ENCODE measurements at places on chromosomes 3 and 15. TPM values are rescaled to one million over a fixed set of nuclear protein-coding genes. Genes with fewer than 3 reads are reported as not detected.
A peak's percentile ranks its signal among the peaks of the same experiment; 100 is the strongest.

DNA sequence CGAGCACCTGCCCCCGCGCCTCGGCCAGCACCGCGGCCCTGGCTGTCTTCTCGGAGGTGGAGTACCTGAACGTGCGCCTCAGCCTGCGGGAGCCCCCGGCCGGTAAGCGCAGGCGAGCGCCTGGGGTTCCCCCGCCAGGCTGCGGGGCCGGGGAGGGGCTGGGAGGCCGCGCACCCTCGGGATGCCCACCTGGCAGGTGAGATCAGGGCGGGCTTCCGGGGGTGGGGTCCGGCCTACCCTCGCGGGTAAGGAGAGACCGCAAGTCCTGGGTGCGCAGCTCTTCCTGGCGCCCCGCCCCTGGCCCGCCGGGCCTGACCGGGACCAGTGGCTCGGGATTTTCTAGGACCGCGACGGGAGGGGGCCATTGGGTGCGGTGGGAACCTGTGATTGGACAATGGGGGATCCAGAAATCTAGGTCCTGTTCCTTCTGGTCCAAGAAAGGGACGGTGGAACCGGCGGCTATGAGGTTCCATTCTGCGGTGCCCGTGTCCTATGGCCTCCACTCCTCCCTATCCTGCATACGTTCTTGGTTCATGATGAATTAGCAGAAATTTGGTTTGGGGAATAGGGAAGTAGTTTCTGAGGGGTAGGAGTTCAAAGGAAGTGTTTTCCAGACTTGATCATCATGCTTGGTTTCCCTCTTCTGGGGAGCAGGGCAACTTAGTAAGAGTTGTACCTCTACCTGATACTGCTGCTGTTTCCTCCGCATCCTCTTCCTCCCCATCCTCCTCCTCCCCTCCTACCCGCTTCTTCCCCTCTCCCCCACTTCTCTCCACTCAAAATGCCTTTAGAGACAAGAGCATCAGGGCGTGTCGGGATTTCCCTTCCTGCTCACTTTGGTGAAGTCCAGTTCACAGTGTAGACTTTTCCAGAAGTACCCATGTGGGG lies 808 bp downstream of the ARRDC4 start:
- peaks cover 10% of the 10 kb centered on the region for H3K4me1 ChIP-seq
- H3K27me3 ChIP-seq = peaks cover 11% of the 10 kb centered on the region
- peak overlapping the region; percentile 45 for H3K4me3 ChIP-seq
- DNase-seq = no peak
- no peaks in the 10 kb centered on the region for H3K36me3 ChIP-seq

DNA sequence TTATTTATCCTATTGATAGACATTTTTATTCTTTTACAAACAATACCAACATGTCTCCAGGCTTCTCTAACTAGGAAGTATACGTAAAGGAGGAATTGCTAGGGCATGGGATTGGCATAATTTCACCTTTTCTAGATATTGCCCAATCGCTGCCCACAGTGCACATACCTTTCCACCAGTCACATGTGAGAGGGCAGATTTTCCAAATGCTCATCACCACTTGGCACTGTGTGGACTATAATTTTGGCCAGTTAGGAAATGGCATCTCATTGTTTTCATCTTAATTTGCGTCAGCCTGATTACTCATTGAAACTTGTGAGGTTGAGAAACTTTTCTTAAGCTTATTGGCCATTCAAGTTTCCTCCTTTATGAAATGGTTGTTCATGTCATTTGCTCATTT lies 57.4 kb upstream of the POLR2M start:
- H3K27me3 ChIP-seq = peaks cover 7% of the 10 kb centered on the region
- no peak overlapping the region for H3K27ac ChIP-seq
- H3K4me3 ChIP-seq = no peak overlapping the region

- H3K27me3 ChIP-seq = no peaks in the 10 kb centered on the region
- DNase-seq = no peak
- peak overlapping the region; percentile 60 for H3K27ac ChIP-seq
- no peaks in the 10 kb centered on the region for H3K36me3 ChIP-seq
Observed at GRCh38 chr15:38695249-38696108, 130.9 kb upstream of the RASGRP1 start.

DNA sequence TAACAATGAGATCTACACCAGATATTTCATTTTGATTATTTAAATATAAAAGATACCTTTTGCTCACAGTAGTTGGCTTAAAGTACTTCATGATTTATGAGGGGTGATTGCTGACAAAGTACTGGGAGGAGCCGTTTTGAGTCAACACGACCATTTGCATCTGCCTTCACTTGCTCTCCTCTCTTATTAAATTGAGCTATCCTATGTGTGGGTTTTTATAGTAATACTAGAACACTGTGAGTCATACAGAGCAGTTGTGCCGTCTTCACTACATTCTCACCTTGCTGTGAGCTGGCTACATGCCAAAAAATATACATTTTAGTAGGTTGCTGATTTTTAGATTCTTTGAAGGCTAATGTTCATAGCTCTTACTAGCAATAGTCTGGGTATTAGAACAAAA lies 161.2 kb downstream of the ALCAM start:
- no peaks in the 10 kb centered on the region for H3K27me3 ChIP-seq
- H3K27ac ChIP-seq = no peak overlapping the region
- no peaks in the 10 kb centered on the region for H3K36me3 ChIP-seq
- no peaks in the 10 kb centered on the region for H3K4me1 ChIP-seq
- DNase-seq = no peak

GRCh38 chr15:45790325-45790943 lies 155.6 kb downstream of the SQOR start:
- no peaks in the 10 kb centered on the region for H3K4me1 ChIP-seq
- DNase-seq = no peak
- no peak overlapping the region for H3K27ac ChIP-seq
- H3K27me3 ChIP-seq = peaks cover 7% of the 10 kb centered on the region
- H3K4me3 ChIP-seq = no peak overlapping the region

GRCh38 chr3:69364354-69364753 lies 21.5 kb downstream of the FRMD4B start:
- H3K4me1 ChIP-seq = peaks cover 9% of the 10 kb centered on the region
- H3K27ac ChIP-seq = no peak overlapping the region

GRCh38 chr3:148737104-148737530 lies 39.4 kb downstream of the AGTR1 start:
- no peaks in the 10 kb centered on the region for H3K27me3 ChIP-seq
- no peak overlapping the region for H3K27ac ChIP-seq
- DNase-seq = no peak
- no peaks in the 10 kb centered on the region for H3K36me3 ChIP-seq

Gene IP6K1
- 44.0 TPM for total RNA-seq

Gene ADAMTS9
- total RNA-seq = 0.09 TPM

Gene GPR87
- not detected for total RNA-seq

Gene LNP1
- total RNA-seq = 1.5 TPM

Gene FSD2
- not detected for total RNA-seq

Gene EFHB
- total RNA-seq = 0.95 TPM

Measured in T-cell (primary cell).